ENCODE measurements at places on chromosomes 2 and 18. TPM values are rescaled to one million over a fixed set of nuclear protein-coding genes. Genes with fewer than 3 reads are reported as not detected.

The PREPL gene
- 26.6 TPM for total RNA-seq

The BIRC6 gene
- 109 TPM for total RNA-seq

The AQP12B gene
- total RNA-seq = not detected

DNA sequence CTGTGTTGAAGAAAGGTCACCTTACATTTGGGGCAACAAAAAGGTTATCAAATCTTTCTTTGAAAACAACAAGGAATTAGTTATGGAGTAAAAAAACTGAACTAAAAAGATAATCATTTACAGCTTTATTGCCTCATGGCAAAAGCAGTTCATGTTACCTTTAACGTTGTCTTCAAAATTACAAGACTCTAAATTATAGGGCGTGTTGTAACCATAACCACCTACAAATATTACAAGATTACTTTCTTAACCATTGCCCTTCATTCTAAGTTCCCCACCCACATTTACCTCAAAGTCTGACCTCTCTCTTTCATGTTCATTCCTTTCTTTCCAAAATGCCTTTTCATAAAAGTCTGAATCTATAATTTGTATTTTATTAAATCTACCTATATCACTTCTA lies 74.6 kb upstream of the LRATD1 start:
- no peak for DNase-seq

GRCh38 chr2:200634231-200634964 lies 48.6 kb downstream of the AOX1 start:
- no peak for DNase-seq

DNA sequence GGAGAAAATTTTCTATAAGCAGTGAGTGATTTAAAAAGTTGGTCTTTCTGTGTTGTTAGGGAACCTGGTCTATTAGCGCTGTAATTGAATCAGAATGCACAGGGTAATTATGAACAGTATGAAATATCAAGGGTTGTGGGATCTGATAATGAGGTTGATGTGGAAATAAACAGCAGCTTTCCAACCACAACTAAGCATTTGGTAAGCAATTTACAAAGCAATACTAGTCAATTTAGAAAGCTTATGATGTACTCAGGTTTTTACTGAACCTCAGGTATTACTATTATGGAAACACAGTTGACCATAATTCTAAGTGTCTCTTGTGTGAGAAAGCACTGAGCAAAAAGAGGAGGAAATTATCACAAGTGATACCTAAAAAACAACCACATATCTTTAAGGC lies 11.0 kb upstream of the SMCHD1 start:
- DNase-seq = no peak

- no peak for DNase-seq
Observed at GRCh38 chr2:50098242-50098641, 933.7 kb downstream of the NRXN1 start.

DNA sequence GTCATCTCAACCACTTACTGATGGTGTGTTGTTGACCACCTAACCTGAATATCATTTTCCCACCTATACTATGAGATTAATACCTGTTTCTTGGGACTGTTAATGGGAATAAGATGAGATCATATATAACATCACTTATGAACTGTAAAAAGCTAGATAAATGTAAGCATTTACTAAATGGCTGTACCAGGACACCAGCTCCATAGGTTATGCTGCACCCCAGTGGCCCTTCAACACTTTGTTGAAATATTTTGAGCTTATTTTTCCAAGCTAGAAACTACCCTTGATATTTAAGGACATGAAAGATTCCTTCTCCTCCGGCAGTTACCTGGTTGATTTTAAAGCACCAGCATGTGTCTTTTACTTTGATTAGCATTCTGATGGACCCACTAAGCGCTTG lies 138.0 kb upstream of the CDCA7 start:
- no peak for DNase-seq

DNA sequence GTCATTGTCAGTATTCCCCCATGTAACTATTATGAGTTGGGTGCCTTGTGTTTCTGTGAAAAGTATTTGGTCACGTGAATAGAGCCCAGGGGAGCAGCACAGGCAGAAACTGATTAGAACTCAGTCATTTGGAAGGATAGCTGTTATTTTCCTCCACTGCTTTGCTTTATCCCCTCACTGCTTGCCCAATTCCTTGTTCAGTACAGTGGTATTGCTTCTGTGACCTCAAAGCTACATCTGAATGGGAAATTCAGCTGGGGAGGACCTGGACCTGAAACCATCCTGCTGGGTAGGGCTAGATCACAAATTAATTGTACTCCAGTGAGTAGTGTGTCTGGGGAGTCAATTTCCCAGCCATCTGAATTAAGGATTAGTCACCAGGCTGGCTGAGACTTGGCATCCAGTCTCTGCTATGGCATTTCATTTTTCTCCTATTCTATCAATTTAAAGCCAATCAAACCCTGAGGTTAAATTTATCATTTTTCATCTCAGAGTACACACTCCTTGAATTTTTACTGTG lies 1231.6 kb upstream of the GYPC start:
- DNase-seq = no peak

- DNase-seq = no peak
Observed at GRCh38 chr2:9226458-9227380, 20.1 kb downstream of the ASAP2 start.

The EIF5B gene
- 30.4 TPM for total RNA-seq

GRCh38 chr2:208228476-208228875 lies 26.4 kb downstream of the IDH1 start:
- DNase-seq = no peak

DNA sequence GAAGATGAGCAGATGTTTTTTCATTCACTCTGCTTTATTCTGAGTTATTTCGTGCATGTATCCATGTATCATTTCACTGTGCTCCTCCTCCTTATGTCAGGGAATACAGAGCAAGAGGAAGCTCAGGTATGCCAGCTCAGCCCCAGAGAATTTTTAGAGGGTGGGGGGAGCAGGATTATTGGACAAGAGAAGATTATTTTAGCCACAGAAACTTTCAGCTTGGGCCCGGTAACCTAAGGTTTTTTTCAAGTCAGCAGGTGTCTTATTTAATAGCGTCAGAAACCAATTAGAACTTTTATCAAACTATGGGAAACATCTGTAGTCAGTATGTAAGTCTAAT lies 232.9 kb upstream of the SIX3 start:
- DNase-seq = no peak

The RAB31 gene
- total RNA-seq = 0.11 TPM

DNA sequence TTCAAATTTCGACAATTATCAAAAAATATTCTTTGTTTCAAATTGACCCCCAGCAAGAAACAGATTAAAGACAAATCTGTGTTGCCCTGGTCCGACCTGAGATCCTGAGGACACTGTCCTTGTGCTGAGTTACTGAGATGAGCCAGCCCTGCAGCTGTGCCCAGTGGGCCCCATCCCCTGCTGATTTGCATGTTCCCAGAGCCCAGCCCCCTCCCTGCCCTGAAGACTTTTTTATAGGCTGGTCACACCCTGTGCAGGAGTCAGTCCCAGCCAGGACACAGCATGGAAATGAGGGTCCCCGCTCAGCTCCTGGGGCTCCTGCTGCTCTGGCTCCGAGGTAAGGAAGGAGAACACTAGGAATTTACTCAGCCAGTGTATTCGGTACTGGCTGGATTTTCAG lies 31.4 kb upstream of the ZNG1B start:
- DNase-seq = no peak

- no peak for DNase-seq
Observed at GRCh38 chr2:102025583-102026267, 34.0 kb downstream of the IL1R2 start.

DNA sequence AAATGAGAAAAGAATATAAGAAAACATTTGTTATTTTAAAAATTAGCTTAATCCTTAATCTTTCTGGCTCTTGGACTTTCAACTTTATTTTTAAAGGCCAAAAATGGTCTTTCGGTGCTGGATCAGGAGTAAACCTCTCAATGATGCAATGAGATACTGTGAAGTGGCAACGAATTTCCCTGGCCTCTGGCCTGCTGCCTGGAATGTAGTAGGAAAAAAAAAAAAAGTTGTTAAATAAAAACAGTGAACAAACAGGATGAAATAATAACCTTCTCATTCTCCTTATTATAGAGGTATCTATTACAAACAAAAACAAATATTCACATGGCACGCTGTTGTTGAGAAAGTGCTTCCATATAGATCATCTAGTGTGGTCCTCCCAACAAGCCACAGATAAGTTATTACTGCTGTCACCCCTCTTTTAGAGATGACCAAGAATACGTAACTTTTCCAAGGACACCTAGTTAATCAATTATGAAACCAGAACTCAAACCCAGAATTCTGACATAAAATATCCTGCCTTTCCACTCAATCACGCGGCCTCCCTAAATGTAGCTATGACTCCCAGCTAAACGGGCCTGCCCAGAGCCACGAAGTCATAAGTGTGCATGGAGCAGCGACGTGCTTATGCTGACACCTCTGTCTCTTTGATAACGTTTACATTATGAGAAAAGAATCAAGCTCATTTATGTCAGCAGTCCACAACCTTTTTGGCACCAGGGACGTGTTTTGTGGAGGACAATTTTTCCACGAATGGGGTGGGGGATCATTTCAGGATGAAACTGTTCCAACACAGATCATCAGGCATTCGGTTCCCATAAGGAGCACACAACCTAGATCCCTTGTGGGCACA lies 170.9 kb downstream of the BCL2 start:
- DNase-seq = no peak

DNA sequence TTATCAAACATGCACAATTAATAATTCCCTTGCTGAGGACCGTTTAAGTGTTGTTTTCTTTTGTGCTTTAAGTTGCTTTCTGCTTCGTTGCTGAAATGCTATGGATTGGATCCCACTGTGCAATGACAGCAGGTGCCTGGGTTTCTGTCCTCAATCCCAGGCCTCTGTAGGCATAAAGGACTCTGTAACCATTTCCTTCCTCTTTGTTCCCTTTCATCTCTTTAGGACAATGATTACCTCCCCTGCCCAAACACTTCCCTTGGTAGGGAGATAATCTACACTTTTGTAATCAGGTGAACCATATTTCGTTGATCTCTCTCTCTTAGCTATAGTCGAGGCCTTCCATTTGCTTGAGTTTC lies 58.6 kb upstream of the LYPD6B start:
- DNase-seq = no peak

DNA sequence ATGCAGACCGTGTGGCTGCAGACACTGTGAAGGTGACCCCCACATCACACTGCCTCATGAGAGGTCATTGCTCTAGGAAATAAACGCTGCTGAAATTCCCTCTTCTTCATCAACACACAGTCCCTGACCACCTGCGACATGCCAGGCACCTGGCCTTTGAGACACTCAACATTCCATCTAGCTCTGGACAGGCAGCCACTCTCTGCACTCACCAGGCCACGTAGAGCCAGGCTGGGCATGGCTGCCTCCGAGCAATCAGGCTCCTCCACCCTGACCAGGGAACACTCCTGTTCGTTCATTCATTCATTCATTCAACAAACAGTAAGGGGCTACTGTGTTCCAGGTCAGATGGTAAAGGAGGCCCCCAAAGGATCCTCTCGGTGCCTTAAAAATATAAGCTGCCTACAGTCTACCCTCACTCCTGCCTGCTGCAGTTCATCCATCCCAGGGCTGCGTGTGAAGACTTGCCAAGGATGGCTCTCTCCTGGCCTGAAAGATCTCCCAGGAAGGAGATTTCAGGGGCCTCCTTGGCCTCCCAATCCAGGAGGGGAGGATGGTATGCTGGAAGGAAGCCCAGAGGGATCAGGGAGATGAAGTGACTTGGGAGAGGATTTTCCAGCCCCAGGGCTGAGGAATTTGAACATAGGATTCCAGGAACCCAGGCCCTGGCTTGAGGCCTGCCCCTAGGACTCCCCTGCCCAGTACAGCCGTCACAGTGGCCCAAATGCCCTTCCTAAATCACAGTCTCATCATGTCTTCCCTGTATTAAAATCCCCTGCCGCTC lies 66.7 kb downstream of the TNS1 start:
- no peak for DNase-seq

Data from CD8-positive, alpha-beta T cell (primary cell).